ENCODE measurements at places on chromosomes 3 and 15.

DNA sequence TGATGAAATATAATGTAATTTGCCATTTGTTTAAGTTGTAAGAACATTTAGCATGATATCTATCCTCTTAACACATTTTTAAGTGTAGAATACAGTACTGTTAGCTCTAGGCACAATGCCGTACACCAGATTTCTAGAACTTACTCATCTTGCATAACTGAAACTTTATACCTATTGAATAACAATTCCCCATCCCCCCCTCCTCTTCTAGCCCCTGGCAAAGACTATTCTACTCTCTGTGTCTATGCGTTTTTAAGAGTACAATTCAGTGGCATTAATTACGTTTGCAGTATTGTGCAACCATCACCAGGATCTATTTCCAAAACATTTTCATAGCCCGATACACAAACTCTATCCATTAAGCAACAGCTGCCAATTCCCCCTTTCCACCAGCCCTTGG, 261.7 kb downstream of the PLOD2 start:
- DNase-seq: no peak

- DNase-seq: no peak
These were observed 31.0 kb downstream of the FSTL1 start for GRCh38 chr3:120419797-120420196.

GRCh38 chr15:40782609-40783227, 12.9 kb downstream of the C15orf62 start:
- peak; percentile 94 for DNase-seq

GRCh38 chr3:78476076-78476475, 1291.7 kb downstream of the ROBO1 start:
- no peak for DNase-seq

DNA sequence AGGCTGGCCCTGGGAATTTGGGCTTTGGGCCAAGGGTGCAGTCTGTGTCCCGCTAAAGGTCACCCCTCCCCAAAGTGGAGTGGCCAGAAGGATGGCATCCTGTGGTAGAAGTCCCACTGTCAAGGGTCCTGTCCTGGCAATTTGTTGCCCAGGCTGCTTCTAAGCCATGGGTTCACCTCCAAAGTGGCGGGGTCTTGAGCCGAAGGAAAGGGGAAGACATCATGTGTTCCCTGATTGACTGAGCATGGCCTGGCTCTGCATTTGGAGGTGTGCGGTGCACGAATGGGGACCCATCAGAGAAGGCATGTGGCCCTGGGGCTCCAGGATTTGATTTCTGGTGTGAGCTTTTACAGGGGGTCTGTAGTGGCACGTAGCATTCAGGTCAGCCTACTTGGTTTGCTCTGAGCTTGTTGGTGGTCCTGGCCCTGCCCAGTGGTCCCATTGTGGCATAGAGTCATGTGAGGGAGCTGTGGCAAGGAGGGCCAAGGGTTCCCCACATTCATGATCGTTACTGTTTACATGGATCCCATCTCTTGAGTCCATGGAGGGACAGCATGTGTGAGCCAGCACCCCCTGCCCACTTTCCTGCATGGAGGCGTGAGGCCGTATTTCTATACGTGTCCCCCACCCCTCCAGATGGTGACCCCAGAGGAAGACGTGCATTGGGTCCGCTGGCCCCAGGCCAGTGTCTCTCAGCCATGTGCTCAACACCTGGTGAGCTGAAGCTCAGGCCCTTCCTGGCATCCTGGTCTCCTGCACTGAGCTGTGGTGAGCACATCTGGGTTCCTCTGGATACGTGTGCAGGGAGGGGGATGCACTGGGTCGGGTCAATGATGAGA, 225.1 kb downstream of the SNRPN start:
- peak; percentile 41 for DNase-seq

DNA sequence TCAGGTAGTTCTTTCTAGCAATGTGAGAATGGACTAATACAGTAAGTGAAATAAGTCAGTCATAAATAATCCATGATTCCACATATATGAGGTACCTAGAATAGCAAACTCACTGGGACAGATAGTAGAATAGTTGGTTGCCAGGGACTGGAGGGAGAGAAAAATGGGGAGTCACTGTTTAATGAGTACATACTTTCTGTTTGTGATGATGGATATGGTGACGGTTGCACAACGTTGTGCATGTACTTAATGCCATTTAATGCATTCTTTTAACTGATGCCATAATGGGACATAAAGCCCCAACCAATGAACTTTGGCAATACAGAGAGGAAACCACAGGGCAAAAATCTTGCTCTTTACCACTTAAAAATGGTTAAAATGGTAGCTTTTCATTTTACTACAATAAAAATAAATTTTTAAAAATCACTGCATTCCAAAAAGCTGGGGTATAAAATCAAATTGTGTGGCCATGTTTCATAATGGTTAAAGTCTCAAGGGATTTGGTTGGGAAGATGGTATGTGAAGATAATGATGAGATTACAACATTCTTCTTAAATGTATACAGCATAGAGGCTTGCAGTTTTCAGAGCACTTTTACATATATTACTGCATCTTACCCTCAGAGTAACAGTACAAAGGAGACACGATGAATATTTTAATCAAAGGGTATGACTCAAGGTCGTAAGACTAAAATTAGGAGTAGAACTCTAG, 45.2 kb downstream of the ADAM10 start:
- no peak for DNase-seq

DNA sequence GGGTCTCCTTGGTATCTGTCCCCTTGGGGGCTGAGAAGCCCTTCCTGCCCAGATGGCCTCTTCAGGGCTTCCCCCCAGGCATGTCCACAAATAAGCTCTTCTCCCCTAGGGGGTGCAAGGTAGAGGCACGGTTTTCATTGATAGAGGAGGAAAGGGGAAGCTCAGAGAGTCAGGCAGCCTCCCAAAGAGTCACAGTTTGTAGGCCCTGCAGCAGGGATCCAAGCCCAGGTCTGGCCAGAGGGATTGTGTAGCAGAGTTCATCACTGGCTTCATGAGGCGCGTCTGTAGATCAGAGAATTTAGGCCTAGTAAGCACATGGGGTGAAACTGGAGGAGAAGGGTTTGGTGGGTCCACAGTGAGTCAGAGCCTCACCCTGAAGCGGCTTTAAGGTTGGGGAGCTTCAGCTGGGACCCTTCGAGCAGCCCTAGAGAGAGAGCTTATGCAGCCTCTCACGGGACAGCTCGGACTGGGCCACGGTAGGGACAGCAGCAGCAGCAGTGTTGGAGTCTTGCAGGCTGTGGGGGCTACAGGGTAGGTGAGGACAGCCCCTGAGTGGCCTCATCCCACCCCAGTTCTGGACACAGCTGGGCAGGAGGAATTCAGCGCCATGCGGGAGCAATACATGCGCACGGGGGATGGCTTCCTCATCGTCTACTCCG, 37.5 kb upstream of the ESYT3 start:
- no peak for DNase-seq

DNA sequence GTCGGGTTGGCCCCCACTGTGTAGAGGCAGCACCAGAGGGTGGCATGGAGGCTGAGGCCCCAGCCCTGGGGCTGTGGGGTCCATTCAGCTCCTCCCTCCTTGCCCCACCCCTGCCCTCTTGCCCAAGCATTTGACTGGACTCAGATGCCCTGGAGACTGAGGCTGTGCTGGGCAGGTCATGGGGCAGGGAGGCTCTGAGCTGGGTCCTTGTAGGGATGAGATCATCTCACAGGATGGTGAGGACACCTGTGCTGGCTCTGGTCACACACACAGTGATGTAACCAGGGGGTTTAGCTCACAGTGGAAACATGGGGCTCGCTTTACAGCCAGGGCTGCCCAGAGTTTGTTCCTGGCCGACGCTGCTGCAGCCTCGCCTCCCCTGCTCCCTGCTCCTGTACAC, 17.8 kb downstream of the ALPK3 start:
- DNase-seq: no peak

GRCh38 chr3:61894988-61895935, 333.9 kb downstream of the PTPRG start:
- DNase-seq: peak; percentile 52

DNA sequence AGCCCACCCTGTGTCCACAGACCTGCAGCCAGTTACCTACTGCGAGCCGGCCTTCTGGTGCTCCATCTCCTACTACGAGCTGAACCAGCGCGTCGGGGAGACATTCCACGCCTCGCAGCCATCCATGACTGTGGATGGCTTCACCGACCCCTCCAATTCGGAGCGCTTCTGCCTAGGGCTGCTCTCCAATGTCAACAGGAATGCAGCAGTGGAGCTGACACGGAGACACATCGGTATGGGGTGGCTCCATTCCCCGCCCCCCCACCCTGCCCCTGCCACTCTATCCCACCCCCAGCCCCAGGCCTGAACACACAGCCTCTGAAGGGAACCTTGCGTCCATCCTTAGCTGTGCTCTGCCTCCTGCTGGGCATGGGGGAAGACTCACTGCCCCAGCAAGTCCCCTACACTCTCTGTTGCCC, 73.2 kb downstream of the AAGAB start:
- DNase-seq: no peak

- DNase-seq: no peak
These were observed 196.2 kb upstream of the NSMCE3 start for GRCh38 chr15:29465816-29466215.

DNA sequence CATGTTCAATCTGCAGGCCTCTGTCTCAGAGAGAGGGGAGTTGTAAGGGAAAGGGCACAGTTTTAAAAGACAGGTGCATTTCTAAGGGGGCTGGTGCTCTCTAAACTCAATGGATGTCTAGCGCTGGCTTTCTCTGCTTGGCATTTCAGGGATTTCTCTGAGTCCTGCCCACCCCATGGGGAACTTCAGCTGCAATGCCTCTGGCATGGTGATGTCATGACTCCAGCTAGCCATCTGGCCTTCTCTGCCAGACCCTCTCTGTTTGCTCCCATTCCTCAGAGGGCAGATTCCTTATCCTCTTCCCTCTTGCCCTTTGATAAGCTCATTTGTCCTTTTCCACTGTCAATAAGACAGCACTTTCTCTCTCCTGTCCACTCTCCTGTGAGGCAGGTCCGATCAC, 40.8 kb downstream of the RPLP1 start:
- no peak for DNase-seq

DNA sequence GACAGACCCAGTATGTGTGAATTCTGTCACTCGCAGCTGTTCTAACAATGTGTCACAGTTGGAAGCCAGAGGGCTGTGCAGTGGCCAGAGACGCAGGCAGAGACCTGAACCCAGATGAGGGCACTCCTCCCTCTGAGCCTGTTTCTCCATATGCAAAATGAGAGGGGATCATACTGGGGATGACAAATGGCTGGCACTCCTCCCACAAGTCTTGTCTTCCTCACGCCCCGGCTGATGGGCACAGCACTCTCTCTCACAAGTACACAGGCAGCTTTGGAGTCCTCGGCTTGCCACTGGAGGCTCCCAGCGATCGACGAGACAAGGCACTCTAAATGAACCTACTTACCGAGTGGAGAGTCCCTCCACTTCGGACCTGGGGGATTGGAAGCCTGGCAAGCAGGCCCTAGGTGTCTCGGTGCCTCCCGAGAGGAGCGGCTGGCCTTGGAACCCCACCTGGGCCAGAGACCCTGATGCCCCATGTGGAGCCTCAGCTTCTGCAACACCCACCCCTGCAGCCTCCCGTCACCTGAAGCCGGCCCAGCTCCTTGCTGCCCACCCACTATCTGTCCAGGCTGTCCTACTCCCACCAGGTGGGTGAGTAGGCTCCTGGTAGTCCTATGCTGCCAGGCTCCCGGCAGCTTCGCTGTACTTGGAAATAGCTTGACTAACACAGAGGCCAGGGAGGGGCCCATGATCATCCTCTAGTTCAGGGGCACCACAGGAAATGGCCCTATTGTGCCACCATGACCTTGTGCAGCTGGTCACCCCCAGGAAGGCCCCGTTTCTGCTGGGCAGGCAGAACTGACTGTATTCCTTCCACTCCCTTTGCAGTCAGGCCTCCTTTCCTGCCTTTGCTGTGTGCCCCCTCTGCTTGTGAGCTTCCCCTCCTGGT, 65.0 kb upstream of the IQSEC1 start:
- peak; percentile 39 for DNase-seq

- peak; percentile 75 for DNase-seq
These were observed 50.1 kb upstream of the BCL6 start for GRCh38 chr3:187795207-187795960.

- DNase-seq: no peak
These were observed 100.6 kb downstream of the SUCNR1 start for GRCh38 chr3:151974067-151974466.

GRCh38 chr15:98155356-98155755, 194.9 kb downstream of the ARRDC4 start:
- DNase-seq: no peak

DNA sequence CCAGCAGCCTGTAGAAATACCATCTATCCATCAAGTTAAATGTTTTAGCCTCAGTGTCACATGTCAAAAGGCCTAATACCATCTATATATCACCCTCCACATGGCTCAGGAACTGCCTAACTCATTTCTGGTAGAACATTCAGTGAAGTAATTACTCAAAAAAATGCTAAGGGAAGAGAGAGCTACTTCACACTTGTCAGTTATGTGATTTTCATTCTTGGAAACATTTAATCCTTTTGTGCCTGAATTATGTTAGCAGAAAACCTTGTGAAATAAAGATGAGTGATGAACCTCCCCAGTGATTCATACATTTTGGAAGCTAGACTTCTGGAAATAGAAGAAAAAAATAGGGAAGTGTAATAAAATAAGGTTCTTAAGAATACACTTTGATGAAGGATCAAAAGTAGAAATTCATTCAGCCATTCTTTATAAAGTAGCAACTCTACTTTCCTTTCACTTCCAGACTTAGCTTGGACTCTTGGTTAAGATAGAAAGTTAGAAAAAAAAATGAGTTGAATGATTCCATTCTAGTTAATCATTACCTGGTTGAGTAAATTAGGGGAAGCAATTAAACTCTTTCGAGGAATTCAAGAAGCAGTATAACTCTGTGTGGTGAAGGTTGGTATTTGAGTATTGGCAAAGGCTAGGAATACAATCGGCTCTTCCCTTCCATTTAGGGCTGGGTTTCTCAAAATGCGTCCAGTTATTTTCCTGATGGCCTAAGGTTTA, 3.6 kb downstream of the OTOL1 start:
- DNase-seq: no peak

- DNase-seq: no peak
These were observed 336.2 kb upstream of the TPM1 start for GRCh38 chr15:62706317-62706716.

DNA sequence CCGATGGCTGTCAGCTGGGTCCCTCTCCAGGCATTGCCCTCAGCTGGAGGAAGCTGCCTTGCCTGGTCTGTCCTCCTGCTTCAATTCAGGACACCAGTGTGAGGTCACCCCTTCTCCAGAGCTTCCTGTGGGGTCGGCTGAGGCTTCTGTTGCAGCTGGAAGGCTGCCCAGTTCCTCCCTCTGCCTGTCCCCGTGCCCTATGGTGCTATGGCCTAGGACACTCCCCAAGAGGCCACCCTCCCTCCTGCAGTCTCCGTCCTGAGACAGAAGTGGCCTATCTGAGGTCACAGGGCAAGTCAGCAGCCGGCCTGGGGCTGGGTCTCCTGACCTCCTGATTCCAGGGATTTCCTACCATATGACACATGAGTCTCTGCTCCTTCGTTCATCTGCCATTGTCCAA, 57.9 kb downstream of the RASGRF1 start:
- no peak for DNase-seq

- DNase-seq: no peak
These were observed 23.8 kb downstream of the CORO2B start for GRCh38 chr15:68602459-68603215.

GRCh38 chr3:119619094-119619493, 21.4 kb downstream of the PLA1A start:
- DNase-seq: no peak

Data from pancreas (tissue), 10 donors.